ENCODE measurements at places on chromosomes 11 and 22.

DNA sequence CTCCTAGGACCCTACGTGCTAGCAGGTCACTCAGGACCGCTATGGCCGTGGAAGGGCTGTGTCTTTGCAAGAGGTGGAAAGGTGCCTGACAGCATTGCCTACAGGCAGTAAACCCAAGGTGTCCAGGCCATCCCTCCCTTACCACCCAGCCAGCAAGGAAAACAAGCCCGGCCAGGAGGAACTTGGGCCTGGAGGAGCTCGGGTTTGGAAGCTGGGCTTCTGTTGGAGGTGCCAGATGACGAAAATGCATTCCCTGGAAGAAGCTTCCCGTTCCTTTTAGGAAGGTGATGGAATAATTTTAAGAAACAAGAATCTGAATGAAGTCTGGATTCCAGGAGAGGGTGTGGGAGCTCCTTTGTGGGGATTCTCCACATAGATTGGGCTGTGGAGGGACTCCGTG is 23.6 kb downstream of the FBLN1 start:
- DNase-seq, result no peak

- no peak for DNase-seq
Measured at GRCh38 chr11:106311531-106312230, 234.2 kb downstream of the AASDHPPT start.

DNA sequence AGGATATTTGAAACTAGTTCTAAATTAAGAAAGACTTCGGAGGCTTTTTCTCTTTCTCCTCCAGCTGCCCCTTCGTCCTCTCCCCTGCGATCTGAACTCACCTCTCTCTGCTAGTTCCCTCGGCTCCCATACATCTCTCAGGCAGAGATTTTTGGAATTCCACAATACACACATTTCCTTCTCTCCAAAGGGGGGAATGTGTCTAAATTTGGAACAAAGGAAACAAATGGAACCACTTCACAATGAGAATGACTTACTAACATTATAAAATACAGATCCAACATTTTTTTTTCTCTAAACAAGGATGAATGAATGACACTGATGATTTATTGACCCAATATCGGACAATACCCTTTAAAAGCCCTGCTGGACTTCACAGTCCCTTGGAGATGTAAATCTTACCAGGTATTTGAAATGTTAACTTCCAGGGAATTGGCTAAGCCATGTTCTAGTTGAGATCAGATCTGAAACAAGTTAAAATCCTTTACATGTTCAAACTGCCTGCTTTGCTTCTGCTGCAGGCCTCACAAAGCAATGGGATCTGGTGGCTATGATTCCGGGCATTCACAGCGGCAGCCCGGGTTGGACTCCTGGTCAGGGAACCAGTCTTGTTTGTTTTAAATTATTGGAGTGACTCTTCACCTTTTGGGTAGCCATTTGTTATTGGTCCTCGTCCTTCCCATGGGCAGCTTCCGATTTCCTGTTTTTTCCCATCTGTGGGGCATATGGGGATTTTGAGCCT is 20.5 kb upstream of the GSTP1 start:
- DNase-seq, result no peak

DNA sequence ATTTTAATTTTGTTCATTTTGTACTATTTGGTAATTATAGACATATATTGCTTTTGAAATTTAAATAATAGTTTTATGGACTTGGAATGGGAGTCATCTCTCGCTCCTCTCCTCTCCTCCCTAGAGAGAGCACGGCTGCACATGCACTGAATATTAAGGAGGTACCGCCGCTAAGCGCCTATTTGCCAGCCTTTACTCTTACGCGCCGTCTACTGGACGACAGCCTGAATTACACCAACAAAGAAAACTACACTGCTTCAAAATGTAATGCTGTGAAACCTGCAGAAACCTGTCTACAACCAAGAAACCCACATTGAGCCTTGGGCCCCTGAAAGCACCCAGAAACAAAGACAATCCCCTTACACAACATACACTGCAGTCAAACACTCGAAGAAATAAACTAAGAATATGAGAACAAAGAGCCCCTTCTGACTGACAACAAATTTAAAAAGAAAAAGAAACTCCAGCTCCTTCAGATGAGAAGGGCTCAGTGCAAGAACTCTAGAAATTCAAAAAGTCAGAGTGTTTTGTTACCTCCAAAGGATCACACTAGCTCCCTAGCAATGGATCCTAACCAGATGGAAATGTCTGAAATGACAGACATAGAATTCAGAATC is 737.2 kb downstream of the LRRC4C start:
- DNase-seq, result no peak

DNA sequence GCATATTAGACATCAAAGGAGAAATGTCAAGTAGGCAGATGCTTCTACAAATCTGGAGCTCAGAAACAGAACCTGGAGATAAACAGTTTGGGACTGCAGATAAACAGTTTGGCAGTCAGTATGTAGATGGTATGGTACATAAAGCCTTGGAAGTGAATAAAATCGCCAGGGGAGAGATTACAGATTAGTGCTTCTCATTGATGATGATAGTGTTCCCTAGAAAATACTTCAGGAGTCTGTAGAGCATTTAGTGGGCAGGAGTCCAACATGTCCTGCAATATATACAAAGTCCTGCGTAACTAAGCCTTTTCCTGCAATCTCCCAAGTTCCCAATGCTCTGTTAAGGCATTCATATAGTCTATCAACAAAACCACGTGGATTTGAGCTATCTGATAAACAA is 35.2 kb downstream of the NARS2 start:
- DNase-seq, result no peak

DNA sequence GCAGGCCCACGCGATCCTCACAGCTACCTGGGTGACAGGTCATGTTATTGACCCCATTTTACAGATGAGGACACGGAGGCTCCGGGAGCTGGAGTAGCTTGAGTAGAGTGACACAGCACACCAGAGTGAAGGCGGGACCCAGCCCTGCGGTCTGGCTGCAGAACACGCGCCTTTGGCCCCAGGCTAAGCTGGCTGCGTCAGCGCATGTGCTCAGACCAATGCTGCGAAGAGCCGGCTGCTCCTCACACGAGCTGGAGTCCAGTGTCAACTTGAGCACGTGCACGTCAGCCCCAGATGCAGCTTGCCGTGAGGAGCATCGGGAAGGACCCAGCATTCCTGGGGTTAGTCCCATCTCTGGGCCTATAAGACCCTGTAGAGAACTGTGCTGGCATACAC is 49.9 kb downstream of the SCUBE1 start:
- no peak for DNase-seq

GRCh38 chr11:8032122-8032521 is 45.0 kb downstream of the EIF3F start:
- no peak for DNase-seq

DNA sequence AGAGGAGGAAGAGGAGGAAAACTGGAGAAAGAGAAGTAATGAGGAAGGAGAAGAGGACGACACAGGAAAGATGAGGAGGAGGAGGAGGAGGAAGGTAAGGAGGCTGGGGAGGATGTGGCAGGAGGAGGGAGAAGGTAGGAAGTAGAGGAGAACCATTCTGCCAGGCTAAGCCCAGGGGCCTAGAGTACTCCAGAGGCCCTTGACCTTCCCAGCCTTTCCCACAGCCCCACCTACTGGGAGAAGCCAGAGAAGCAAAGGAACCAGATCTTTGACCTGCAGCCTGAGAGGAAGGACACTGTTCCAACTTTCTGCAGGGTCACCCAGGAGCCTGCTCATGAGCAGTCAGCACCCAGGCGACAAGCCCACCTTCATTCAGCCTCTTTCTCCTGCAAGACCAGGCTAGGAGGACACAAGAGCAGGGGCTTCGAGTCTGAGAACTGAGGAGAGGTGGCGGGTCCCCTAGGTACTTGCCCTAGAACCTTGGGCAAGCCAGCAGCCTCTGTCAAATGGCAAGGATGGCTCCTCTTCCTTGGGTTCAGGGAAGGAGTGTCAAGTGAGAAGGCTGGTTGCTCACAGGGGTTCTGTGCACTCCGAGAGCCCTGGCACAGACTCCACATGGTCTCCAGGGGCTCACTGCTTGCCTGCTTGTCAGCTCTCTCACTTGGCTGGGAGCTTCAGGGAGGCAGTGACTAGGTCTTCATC is 27.9 kb upstream of the OAF start:
- DNase-seq, result no peak

DNA sequence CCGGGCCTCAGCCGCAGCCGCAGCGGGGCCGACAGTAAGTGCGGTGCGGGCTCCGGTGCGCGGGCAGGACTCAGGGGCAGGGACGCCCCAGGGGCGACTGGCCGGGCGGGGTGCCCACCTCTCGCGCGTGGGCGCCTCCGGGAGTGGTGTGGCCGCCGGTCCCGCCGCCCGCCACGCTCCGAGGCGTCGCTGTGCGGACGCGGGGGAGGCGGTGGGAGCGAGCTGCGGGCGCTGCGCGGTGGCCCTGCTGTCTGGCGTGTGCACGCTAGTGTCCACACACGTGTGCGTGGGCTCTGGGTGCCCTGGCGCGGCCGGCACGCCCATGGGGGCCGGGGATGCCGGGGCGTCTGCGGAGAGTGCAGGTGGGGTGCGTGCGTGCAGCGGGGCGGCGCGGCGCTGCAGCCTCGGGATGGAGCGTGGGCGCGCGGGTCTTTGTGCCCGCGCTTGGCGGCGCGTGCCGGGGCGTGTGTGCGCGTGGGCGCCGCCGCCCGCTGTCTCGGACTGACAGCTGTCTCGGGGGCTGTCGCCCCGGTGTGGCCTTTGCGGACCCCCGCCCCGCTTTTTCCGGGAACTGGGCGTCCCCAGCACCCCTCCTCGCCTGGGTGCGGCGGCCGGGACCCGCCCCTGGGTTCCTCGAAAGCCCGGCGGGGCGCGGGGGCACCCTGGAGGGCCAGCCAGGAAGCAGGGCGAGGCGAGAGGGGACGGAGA is 804 bp downstream of the KCNK4 start:
- no peak for DNase-seq

GRCh38 chr11:23564370-23564769 is 704.1 kb upstream of the CCDC179 start:
- no peak for DNase-seq

DNA sequence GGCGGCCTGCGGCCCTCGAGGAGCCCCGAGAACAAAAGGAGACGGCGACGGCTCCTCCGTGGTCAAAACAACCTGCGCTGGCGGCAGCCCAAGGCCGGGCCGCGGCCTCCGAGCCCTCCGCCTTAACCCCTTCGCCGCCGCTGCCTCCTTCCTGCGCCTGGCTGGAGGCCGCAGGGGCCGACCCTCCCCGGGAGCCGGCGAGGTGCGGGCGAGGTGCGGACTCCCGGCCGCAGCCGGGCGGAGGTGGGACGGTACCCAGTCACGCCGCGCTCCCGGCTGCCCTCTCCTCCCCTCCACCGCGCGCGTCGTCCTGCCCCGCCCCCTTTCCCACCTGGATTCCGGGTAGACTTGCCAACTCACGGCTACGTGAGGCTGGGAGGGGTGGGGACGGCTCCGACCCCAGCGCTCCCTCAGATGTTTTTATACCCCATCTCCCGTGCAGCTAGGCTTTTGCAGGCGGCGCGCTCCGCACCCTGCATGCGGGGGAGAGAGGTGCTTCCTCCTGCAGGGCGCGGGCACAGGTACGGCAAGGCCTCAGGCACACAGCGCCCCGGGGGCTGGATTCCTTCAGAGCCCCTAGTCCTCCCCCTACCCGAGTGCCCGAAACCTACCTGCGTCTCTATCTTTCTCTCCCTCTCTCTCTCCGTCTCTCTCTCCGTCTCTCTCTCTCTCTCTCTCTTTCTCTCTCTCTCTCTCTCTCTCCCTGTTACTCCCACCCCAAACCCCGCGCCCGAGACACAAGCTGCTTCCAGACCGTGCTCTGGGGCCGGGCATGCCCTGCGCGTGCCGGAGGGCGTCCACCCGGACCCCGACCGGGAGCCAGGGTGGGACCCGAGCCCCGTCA is 2.0 kb downstream of the PDGFB start:
- DNase-seq, result no peak

- no peak for DNase-seq
Measured at GRCh38 chr22:16989915-16990314, 18.1 kb downstream of the GAB4 start.

GRCh38 chr11:121838571-121838970 is 277.4 kb downstream of the BLID start:
- no peak for DNase-seq

- DNase-seq, result no peak
Measured at GRCh38 chr11:131146827-131147490, 223.5 kb upstream of the NTM start.

DNA sequence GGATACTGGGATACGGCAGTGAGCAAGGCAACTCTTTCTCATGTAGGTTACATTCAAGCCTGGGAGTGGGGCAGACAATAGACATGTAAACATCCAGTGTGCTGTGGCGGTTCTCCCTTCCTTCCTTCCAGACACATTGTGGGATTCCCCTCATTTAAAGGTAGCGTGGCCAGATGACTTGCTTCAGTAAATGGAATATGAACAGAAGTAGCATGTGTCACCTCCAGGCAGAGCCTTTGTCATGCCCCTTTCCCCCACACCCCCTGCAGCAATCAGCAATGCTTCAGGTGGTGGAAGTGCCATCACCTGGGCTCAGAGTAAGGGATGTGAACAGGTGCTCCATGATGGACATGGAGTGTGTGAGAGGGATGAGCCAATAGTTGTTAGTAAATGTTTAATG is 34.8 kb upstream of the TTC12 start:
- no peak for DNase-seq

DNA sequence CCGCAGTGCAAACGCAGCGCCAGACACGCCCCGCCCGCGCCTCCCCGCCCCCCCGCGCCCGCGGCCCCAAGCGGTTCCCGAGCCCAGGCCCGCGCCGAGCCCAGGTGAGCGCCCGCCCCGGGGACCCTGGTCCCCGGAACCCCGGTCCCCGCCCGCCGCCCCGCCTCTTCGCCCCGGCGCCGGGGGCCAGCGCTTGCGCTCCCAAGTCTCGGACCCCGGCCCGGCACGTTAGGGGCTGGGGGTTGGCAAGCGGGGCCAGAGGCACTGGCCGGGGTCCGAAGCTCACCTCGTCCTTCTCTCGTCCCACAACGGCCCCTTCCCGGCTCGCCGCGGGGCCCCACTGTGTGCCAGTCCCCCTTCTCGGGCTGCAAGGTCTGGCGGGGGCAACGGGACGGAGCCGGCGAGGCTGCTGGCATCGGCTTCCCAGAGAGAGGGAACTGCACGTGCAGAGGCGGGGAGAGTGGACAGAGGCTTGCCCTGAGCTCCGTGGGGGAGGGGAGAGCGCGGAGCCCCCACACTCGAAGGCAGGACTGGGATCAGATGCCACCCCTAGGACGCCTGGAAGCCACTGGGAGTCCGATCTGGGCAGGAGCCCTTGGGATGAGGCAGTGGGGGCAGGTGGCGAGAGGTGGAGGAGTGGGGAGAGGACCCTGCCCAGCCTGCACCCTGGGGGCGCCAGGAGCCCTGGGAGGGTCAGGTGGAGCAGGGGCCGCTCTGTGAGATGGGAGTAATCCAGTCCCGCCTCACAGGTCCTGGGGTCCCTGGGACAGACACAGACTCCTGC is 1.8 kb upstream of the AIFM3 start:
- DNase-seq, result no peak

GRCh38 chr22:32206774-32207758 is 2.2 kb upstream of the RFPL2 start:
- DNase-seq, result no peak

All from GM06990 (cell line).